Brain pericyte (primary cell): ENCODE measurements at places on chromosomes 2 and 18.

GRCh38 chr2:72153026-72153791 lies 5.5 kb upstream of the CYP26B1 start:
- no peak for DNase-seq

- no peak for DNase-seq
These were observed 126.0 kb upstream of the ACVR2A start for GRCh38 chr2:147718831-147719230.

DNA sequence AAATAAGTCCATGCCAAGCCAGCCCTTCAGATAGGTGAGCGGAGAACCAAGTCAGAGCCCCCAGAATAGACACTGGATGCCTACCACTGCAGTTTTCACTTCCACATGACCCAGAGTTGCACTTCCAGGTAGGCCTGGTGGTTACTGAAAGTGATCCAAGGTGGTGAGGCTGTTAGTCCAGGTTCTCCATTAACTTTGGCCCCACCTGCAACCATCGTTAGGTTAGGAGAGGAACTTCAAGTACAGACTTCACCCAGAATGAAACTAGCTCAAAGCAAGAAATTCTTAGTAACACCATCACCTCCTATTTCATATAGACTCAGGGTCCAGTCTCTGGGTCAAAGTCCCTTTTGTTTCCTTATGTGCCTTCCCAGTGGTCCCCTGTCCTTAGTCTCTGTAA lies 293.1 kb upstream of the ID2 start:
- no peak for DNase-seq

- DNase-seq, result no peak
These were observed 64.4 kb downstream of the TRABD2A start for GRCh38 chr2:84816426-84817026.

DNA sequence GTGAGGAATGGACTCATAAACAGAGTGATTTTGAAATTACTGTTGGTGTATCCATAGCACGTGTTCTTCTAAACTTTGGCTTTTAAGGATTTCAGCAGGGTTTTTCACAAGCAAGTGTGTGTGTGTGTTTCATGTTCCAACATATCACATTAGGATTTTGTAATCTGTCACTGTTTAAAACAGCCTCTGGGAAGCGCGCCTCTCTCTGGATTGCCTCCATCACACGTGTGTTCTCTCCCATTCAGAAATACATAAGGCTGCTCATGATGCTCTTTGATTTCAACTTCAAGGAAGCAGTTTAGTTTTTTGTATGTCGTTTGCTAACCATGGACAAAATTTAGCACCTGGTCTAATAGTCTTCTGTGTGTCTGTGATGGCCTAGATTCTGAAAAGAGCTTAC lies 370.4 kb downstream of the MTX2 start:
- no peak for DNase-seq

DNA sequence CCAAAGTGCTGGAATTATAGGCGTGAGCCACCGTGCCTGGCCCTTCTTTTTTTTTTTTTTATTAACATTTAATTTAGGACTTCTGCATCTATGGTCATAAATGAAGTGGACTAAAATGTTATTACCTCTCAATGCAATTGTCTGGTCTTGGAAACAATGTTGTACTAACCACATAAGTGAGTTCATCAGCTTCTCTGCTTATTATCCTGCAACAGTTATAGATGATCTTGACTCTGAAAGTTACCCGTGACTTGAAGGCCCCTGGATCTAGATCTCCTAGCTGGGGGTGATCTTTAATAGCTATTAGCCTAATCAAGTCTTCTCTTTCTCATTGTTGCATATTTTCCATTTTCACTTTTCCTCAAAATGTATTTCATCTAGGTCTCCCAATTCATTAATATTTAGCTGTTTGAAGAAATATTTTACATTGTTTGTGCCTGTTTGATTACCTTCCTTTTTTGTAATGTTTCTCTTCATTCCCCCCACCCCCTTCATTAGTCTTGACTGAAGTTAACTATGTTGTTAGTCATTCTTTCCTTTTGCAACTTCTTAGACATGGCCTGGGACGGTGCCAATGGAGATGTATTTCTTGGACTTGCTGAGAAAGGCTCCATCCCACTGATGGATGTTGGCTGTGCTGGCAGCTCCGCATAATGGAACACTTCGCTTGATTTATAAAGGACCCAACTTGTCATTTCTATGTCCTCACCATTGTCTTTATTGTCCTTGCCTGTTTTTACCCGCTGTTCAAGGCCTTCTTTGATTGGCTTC lies 141.6 kb upstream of the RIOK3 start:
- no peak for DNase-seq

GRCh38 chr2:96601382-96602292 lies 36.5 kb downstream of the KANSL3 start:
- no peak for DNase-seq

GRCh38 chr2:58734365-58734764 lies 493.2 kb upstream of the FANCL start:
- DNase-seq, result no peak

DNA sequence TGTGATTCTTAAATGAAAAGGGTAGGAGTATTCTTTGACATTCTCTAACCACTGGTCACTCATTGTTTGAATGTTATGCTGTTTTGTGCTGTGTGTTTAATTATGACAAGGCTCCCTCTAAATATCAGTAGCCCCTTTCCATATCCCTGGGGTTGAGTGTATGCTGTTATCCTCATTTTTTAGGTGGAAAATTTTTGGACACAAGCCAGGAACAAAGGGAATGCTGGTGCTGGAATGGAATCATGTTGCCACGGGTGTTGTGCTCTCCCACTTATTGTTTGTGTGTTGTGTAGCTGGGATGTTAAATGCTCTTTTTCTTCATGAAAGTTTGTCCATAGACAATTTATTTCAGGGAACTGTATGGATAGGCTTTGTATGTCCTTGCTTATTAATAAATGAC lies 43.3 kb downstream of the ZNF532 start:
- no peak for DNase-seq

DNA sequence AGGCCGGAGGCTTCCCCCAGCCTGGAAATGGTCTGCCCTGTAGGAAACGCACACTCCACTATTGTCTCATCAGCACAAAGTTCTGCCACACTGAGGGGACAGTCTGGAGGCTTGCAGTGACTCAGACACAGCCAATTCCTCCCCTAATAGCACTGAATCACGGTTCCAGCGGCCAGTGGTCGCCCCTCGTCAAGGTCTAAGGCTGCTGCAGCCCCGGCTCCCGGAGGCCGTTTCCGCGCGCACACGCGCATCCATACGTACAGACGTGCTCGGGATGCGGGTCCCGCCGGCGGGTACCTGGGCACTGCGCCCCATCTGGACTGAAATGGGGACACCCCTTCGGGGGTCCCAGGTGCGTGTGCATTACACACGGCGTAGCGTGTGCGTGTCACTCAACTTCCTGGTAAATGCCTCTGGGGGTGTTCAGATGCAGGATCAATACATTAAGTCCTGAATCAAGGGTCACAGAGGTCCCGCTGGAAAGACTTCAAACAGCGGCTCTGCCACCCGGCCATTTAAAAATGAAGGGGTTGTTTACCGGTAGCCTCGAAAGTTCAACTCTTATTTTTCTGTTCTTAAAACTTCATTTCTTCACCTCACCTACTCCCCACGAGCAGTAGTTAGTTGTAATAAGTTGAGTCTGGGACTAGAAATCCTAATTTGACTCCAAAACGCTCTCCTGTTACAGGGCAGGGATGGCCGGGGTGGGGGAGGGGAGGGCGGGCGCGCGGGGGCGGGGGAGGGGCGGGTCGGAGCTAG lies 572 bp upstream of the ZNF516 start:
- no peak for DNase-seq

GRCh38 chr2:189304360-189304759 lies 124.8 kb upstream of the COL5A2 start:
- DNase-seq, result no peak

DNA sequence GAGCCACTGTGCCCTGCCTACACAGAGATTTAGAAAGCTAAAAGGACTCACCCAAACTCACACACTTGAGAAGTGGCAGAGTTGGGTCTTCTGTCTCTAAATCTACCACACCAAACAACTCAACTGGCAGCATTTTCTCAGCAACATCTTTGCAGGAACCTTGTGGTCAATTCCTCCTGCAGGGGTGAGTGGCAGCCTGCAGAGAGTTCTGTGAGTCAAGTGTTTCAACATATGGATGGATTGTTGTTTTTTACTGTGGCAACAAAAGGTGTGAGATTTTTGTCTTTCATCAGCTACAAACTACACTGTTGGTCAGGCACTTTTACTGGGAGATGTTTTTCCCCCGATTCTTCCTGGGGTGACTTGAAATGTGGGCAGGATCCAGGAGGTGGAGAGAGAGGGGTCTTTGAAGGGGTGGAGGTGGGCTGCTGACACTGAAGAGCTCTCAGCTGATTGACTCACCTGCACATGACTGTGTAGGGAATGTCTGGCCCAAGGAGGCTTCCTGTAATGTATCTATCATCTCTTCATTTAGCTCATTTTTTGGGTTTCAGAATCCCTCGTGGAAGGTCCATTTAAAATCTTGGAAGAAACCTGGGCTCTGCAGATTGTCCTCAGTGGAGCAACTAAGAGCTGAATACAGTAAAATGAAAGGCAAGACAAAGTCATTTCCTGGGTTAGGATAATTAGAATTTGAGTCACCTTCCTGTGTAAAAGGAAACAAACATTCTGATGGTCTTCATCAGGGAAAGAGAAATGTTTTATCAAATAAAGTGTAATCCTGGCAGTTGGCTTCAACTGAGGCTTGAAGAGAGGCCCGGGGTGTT lies 98.6 kb downstream of the MSH2 start:
- peak; percentile 43 for DNase-seq

DNA sequence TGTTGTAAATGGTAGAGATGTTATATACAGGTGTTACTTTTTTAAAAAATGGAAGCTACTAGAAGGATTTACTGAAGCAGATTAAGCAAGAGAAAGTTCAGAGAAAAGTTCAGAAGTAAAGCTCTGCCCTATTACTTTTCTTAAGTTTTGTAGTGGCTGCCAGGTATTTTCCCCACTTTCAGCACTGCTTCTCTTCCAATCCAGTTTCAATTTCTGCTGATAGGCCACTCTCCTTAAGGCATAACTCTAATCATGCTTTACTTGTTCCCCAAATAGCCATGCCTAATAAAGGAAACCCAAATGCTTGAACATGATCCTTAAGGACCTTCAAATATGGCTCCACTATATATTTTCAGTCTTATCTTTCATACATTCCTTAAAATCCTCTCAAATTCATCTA lies 880.8 kb upstream of the CDH2 start:
- no peak for DNase-seq

DNA sequence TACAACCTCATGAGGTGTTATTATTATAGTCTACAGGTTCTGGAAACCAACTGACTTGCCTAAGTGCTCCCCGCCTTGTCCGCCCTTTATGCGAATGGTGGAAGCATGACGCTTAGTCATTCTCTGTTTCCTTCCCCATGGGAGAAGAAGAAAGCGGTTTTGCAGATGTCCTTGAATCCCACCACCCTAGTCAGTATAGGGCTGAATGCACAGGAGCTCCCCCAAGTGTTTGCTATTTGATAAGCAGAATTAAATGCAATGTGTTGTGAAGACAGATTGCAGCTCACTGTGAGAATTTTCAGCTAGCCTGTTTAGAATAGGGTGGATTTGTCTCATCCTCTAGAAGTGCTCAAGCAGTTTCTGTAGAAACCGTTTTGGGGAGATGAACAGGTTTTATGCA lies 652.0 kb downstream of the DCC start:
- no peak for DNase-seq
